Skeletal muscle cell (primary cell): ENCODE measurements at places on chromosomes 16 and 17.

DNA sequence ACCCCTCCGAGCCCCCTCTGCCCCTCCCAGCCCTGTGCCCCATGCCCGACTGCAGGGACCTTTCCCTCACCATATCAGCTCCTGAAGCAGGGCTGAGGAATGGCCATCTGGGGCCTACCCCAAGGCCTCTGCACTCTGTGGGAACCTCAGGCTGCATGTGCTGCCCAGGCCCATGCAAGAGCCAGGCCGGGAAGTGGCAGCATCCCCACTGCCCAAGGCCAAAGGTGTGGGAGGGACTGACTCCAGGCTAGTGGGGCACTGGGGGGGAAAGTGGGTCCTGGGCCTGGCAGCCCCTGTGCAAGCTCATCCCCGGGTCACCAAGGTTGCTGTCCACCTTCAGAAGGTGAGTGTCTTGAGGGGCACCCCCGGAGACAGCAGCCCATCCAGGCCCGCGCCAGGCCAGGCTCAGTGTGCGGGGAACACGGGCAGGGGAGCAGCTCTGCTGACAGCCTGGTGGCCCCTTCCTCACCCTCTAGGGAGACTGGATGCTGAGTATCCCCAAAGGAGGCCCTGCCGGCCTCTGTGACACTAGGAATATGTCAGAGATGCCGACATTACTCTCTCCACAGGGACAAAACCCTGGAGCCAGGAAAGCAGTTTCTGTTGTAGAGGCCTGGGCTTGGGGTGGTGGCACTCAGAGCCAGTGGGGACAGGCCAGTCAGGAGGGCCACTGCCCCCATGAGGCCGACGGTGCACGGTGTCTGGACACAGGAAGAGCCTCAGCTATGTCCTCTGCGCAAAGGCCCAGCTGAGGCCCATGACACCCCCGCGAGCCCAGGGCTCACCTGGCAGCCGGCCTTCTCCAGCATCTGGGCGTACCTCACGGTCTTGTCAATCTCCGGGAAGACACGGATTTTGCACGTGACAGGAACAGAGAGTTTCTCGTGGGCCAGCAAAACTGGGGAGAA lies 3.3 kb downstream of the DUS1L start:
- no peak for DNase-seq

DNA sequence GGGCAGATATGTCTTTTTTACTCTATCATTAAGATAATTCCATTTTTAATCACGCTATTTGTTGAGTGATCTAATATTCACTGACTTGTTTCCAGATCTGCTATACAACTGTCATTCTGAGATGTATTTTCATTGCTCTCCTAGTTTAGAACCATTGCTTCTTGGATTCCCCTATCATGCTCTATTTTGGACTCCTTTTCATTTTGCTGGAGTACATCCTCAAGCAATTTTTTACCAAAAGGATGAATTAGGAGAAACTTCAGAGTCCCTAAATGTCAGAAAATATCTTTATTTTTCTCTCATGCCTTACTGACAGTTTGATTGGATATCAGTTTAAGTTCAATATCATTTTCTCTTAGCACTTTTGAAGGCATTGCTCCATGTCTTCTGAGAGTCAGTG lies 9.8 kb downstream of the MT4 start:
- no peak for DNase-seq

DNA sequence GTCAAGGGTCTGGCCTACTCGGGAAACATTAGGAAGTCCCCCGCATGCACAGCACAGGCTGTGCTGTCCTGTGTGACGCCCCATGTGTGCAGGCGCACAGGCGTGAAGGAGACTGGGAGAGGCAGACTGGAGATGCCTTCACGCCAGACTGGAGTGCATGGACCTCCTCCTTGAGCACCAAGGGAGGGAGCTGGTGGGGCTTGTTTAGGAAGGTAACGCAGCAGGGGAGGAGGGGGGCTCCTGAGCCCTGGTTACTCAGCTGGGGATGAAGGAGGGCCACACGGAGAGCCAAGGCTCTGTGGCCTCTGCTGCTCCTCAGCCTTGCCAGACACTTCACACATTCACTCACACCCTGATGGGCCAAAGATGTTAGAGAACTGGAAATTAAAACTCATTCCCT lies 7.7 kb downstream of the HSDL1 start:
- DNase-seq, result no peak

- no peak for DNase-seq
Observed at GRCh38 chr16:46613352-46613751, 7.8 kb downstream of the SHCBP1 start.

DNA sequence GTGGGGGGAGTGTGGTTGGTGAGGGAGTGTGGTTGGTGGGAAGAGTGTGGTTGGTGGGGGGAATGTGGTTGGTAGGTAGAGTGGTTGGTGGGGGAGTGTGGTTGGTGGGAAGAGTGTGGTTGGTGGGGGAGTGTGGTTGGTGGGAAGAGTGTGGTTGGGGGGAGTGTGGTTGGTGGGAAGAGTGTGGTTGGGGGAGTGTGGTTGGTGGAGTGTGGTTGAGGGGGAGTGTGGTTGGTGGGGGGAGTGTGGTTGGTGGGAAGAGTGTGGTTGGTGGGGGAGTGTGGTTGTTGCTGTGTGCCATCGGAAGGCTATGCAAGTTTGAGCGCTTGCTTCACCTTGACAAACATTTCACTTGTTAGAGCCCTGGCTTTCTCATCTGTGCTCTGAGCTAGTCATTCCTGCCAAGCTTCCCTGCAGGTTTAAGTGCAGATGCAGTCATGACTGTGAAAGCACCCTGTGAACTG lies 20.1 kb downstream of the MINK1 start:
- DNase-seq, result no peak

DNA sequence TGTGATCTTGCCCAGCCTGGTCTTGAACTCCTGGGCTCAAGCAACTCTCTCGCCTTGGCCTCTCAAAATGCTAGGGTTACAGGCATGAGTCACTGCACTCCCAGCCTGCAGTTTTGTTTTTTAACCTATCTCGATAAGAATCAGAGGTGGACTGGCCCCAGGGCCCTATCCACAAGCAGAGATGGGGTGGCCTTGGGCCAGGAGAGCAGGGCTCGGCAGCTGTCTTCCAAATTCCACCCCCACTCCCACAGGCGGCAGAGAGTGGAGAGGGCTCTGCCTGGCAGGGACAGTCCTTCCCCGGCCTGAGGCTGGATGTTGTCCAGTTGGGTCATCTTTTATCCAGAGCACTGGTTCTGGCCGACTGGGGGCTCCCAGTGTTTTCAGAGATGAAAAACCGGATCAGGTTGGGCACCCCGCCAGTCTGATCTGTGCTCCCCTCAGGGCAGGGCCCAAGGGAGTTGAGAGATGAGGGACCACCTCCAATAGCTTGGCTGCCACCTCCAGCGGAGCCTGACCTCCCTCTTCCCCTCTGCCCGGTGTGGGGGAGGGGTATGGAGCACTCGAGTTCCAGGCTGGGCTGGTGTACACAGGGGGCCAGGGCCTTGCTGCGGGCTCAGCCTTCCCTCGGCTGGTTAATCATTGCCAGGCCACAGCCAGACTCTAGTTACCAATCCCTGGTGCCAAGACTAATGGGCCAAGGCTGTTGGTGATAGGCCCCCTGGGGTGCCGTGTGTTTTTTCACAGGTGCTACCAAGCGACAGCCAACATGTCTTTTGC lies 30.3 kb upstream of the MYO15B start:
- no peak for DNase-seq

DNA sequence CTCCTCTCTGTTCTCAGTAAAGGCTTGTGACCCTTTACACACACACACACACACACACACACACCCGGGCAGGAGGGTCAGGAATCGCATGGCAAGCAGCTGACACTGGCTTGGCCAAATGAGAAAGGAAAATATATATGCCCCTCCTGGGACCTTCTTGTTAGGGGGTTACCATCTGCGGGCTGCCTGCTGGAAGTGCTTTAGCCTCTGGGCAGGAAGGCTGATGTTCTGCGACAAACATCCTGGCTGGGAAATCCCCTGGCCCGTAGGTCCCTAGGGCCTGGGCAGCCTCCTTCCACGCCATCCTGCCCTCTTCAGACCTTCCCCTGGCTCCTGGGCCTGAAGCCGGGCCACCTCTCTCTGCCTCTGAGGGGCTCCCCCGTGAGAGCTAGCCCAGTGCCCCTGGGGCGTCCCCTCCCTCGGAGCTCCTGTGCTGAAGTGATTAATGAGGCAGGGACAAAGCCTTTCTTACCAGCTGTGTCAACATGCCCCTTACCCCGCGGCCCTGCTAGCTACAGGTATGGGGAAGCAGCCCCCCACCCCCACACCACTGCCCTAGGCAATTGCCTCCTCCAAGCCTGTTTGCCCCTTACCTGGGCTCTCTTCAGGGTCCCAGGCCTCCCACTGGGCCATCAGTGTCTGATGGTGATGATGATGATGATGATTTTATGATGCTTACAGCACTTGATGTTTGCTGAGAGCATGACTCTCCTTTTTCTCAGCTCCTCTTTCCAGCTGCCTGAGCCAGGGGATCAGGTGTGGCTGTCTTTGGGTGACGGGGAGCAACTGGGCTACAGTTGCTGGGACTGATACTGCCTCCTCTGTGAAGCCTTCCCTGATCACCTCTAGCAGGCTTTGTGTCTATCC lies 32.8 kb upstream of the ETV4 start:
- DNase-seq, result no peak
